ENCODE measurements at places on chromosomes 1 and 21. TPM values are rescaled to one million over a fixed set of nuclear protein-coding genes. Genes with fewer than 3 reads are reported as not detected.

CDCA8 gene
- 12.0 TPM for total RNA-seq

LCE2C gene
- not detected for total RNA-seq

B3GALT2 gene
- total RNA-seq, result not detected

AGO3 gene
- 6.2 TPM for total RNA-seq

PTPRU gene
- total RNA-seq, result 4.2 TPM

DNAJC8 gene
- 108 TPM for total RNA-seq

LPAR3 gene
- 0.15 TPM for total RNA-seq

SYT6 gene
- total RNA-seq, result not detected

NBPF4 gene
- total RNA-seq, result not detected

FCGR2B gene
- under 0.01 TPM for total RNA-seq

DCST1 gene
- total RNA-seq, result not detected

GCSAML gene
- total RNA-seq, result not detected

HSD11B1 gene
- 0.61 TPM for total RNA-seq

HCRTR1 gene
- under 0.01 TPM for total RNA-seq

DENND1B gene
- 5.8 TPM for total RNA-seq

SLC25A34 gene
- 0.61 TPM for total RNA-seq

CLIC6 gene
- not detected for total RNA-seq

HSPA6 gene
- total RNA-seq, result 0.30 TPM

LRP8 gene
- 33.1 TPM for total RNA-seq

TMEM9 gene
- total RNA-seq, result 66.9 TPM

TRAPPC10 gene
- 19.5 TPM for total RNA-seq

SEMA6C gene
- total RNA-seq, result 5.8 TPM

LINGO4 gene
- not detected for total RNA-seq

MFAP2 gene
- 16.3 TPM for total RNA-seq

KCNJ9 gene
- not detected for total RNA-seq

GJC2 gene
- 0.61 TPM for total RNA-seq

OR2L13 gene
- total RNA-seq, result not detected

CFHR1 gene
- not detected for total RNA-seq

ANXA9 gene
- total RNA-seq, result not detected

TRIM46 gene
- 3.5 TPM for total RNA-seq

LRRC38 gene
- not detected for total RNA-seq

TMEM59 gene
- total RNA-seq, result 199 TPM

ARMH1 gene
- total RNA-seq, result 0.46 TPM

NECTIN4 gene
- 0.15 TPM for total RNA-seq

OR2T29 gene
- total RNA-seq, result not detected

FAM72C gene
- 0.65 TPM for total RNA-seq

RGS18 gene
- not detected for total RNA-seq

SMCP gene
- total RNA-seq, result not detected

LRRC42 gene
- total RNA-seq, result 27.5 TPM

ST6GALNAC3 gene
- 28.0 TPM for total RNA-seq

CDA gene
- total RNA-seq, result 0.65 TPM

ZSWIM5 gene
- total RNA-seq, result 0.30 TPM

AKR7A3 gene
- total RNA-seq, result 0.30 TPM

STRIP1 gene
- total RNA-seq, result 61.6 TPM

FAM72D gene
- 0.97 TPM for total RNA-seq

WDR64 gene
- not detected for total RNA-seq

KCNJ15 gene
- 0.32 TPM for total RNA-seq

All from epithelial cell of umbilical artery (primary cell).